ENCODE measurements at places on chromosomes 6 and 20. TPM values are rescaled to one million over a fixed set of nuclear protein-coding genes. Genes with fewer than 3 reads are reported as not detected.

DNA sequence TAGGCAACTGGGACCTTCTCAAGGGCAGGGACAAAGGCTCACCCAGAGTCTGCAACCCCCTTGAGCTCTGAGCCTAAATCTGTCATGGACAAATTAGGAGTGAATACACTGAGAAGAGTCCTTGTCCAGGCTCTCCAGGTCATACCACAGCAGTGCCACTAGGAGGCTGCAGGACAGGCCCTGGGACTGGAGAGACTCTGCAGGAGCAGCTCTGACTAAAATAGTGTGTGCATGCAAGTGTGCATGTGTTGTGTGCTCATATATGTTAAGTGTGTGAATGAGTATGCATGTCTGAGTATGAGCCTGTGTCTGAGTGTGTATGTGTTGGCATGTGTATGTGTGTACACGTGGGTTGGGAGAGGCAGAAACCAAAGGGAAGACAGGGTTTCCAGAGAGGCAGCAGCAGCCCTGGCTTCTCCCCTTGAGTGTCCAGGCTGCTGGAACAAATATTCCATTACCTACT is 27.1 kb downstream of the MRPL14 start:
- H3K27ac ChIP-seq: no peak overlapping the region
- H3K27me3 ChIP-seq: no peaks in the 10 kb centered on the region
- H3K4me3 ChIP-seq: no peak overlapping the region

GRCh38 chr6:127177030-127177922 is 58.8 kb downstream of the RSPO3 start:
- H3K27me3 ChIP-seq: no peaks in the 10 kb centered on the region
- H3K36me3 ChIP-seq: no peaks in the 10 kb centered on the region
- no peak overlapping the region for H3K27ac ChIP-seq
- DNase-seq: no peak

GRCh38 chr20:32189123-32189410 is 18.5 kb downstream of the PLAGL2 start:
- peaks cover 15% of the 10 kb centered on the region for H3K4me1 ChIP-seq
- no peak overlapping the region for H3K27ac ChIP-seq

- H3K27me3 ChIP-seq: no peaks in the 10 kb centered on the region
- no peak overlapping the region for H3K4me3 ChIP-seq
- no peaks in the 10 kb centered on the region for H3K4me1 ChIP-seq
- H3K27ac ChIP-seq: no peak overlapping the region
Observed at GRCh38 chr6:53382421-53382820, 33.7 kb upstream of the ELOVL5 start.

DNA sequence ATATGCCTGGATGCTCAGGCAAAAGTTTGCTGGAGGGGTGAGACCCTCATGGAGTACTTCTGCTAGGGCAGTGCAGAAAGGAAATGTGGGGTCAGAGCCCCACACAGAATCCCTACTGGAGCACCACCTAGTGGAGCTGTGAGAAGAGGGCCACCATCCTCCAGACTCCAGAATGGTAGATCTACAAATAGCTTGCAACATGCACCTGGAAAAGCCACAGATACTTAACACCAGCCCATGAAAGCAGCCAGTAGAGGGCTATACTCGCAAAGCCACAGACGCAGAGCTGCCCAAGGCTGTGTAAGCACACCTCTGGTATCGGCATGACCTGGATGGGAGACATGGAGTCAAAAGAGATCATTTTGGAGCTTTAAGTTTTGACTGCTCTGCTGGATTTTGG is 60.7 kb upstream of the GJE1 start:
- no peak overlapping the region for H3K4me3 ChIP-seq
- no peaks in the 10 kb centered on the region for H3K4me1 ChIP-seq
- no peaks in the 10 kb centered on the region for H3K27me3 ChIP-seq
- no peak overlapping the region for H3K27ac ChIP-seq
- DNase-seq: no peak

- peak overlapping the region; percentile 24 for H3K27ac ChIP-seq
- H3K4me1 ChIP-seq: no peaks in the 10 kb centered on the region
- H3K4me3 ChIP-seq: peak overlapping the region; percentile 64
- H3K36me3 ChIP-seq: no peaks in the 10 kb centered on the region
- H3K27me3 ChIP-seq: no peaks in the 10 kb centered on the region
Observed at GRCh38 chr6:89433252-89434149, 549 bp downstream of the ANKRD6 start.

DNA sequence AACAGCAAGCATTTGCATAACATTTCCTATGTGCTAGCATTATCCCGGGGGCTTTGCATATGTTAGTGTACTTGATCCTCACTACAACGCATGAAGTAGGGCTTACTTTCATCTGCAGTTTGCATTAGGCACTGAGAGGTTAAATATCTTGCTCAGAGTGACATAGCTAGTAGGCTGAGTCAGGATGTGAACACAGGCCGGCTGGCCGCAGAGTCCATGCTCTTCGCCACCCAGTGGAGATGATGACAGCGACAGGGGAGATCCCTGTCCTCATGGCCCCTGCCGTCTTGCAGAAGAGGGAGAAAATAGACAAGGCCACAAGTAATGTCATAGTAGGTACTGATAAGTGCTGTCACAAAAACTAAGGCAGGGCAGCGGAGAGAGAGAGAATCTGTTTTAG is 46.9 kb downstream of the LYRM4 start:
- H3K27ac ChIP-seq: no peak overlapping the region
- DNase-seq: no peak
- no peak overlapping the region for H3K4me3 ChIP-seq
- no peaks in the 10 kb centered on the region for H3K27me3 ChIP-seq

- no peaks in the 10 kb centered on the region for H3K27me3 ChIP-seq
- no peak overlapping the region for H3K4me3 ChIP-seq
- no peaks in the 10 kb centered on the region for H3K4me1 ChIP-seq
- no peaks in the 10 kb centered on the region for H3K36me3 ChIP-seq
Observed at GRCh38 chr6:4928426-4928825, 75.4 kb downstream of the RPP40 start.

GRCh38 chr6:97765461-97765860 is 482.4 kb upstream of the MMS22L start:
- no peaks in the 10 kb centered on the region for H3K36me3 ChIP-seq
- no peak overlapping the region for H3K27ac ChIP-seq
- no peaks in the 10 kb centered on the region for H3K27me3 ChIP-seq
- H3K4me3 ChIP-seq: no peak overlapping the region
- H3K4me1 ChIP-seq: no peaks in the 10 kb centered on the region
- DNase-seq: no peak

DNA sequence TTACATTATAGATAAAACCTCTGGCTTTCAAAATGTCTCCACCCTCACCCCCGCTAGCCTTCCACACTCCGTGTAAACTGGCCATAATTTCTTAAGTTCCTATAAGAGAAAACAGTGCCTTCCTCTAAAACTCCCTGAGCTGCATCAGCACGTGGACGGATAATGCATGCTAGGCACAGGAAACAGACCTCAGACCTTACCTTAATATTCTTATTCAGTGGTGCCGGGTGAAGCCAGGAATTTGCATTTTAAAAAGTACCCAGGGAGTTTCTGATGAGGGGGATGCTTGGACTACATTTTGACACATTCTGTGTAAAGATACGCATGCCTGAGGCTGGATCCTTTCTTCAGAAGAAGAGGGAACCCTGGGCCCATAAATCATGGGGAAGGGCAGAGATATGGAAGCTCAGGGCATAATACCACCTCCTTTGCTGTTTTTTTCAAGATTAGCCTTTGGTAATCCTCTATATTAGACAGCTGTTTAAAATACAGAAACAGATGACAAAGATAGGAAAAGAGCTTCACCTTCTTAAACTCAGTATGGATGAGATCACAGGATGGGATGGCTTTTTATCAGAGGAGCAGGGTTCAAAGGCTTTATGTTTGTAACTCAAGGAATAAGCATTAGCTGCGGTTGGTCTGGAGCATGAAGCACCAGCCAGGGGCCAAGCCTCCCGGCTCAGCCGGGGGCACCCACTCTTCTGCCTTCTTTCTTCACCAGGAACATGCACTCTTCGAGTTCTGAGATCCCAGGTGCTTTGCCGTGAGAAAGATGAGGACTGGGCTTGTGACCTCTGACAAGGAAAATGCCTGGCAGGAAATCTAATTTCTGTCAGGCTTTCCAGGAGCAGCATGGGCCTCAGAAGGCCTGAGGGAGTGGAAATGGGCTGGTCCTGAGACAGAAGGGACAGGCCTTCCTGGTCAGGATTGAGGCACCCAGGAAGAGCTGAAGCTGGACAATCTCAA is 218.1 kb upstream of the SOX4 start:
- H3K4me3 ChIP-seq: no peak overlapping the region
- no peak overlapping the region for H3K27ac ChIP-seq
- no peaks in the 10 kb centered on the region for H3K36me3 ChIP-seq
- no peaks in the 10 kb centered on the region for H3K27me3 ChIP-seq
- peaks cover 11% of the 10 kb centered on the region for H3K4me1 ChIP-seq

DNA sequence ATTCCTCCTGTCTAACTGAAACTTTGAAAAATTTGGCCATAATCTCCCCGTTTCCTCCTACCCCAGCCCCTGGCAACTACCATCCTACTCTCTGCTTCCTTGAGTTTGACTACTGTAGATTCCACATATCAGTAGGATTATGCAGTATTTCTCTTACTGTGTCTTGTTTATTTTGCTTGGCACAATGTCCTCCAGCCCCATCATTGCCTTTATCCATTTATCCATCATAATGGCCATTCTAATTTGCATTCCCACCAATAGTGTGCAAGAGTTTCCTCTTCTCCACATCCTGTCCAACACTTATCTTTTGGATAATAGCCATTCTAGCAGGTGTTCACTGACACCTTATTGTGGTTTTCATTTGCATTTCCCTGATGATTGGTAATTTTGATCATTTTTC is 202.3 kb downstream of the THBS2 start:
- H3K4me3 ChIP-seq: no peak overlapping the region
- no peaks in the 10 kb centered on the region for H3K27me3 ChIP-seq
- no peak for DNase-seq
- H3K4me1 ChIP-seq: no peaks in the 10 kb centered on the region
- no peaks in the 10 kb centered on the region for H3K36me3 ChIP-seq
- H3K27ac ChIP-seq: no peak overlapping the region

GRCh38 chr20:6705106-6705766 is 62.2 kb upstream of the BMP2 start:
- H3K36me3 ChIP-seq: no peaks in the 10 kb centered on the region
- no peak overlapping the region for H3K4me3 ChIP-seq
- no peaks in the 10 kb centered on the region for H3K4me1 ChIP-seq
- H3K27ac ChIP-seq: no peak overlapping the region
- no peaks in the 10 kb centered on the region for H3K27me3 ChIP-seq

GRCh38 chr20:41234041-41234440 is 83.5 kb downstream of the ZHX3 start:
- H3K36me3 ChIP-seq: no peaks in the 10 kb centered on the region
- DNase-seq: no peak

DNA sequence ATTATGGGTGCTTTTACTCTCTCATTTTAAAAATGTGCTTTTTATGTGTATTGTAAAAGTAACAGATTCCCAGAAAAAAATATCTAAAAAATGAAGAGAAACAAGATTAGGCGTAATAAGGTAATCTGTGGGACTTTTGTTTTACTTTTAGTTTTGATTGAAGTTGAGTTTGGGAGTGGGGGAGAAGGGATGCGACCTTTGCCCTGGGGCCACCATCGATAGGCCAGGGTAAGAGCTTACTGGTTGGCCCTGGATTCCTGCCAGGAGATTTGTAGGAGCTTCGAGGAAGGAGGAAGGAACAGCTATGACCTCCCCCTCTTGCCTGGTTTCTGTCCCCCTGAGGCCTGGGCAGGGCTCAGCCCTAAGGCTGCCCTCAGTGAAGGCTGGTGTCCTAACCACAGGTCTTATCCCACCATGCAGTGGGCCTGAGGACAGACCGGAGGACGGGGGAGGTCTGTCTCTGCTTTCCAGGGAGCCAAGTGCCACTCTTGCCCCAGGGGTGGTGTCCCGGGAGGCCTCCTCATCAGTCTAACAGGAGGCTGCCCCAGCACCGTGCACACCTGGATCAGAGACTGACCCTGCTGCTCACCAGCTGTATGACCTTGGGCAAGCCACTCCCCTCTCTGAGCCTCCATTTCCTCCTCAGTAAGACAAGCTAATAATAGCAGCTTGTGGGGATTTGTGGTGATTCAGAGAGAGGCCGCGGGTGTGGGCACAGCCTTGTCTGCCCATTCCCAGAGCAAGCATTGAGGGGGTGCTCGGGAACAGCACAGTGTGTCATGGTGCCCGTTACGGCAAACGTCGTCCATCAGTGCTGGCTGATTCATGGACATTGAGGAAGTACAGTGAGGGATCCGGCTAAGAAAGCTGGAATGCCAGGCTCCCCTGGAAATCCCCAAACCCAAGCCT is 21.2 kb downstream of the TGM2 start:
- H3K27me3 ChIP-seq: no peaks in the 10 kb centered on the region
- no peak for DNase-seq
- peak overlapping the region; percentile 71 for H3K27ac ChIP-seq
- H3K4me3 ChIP-seq: no peak overlapping the region
- peaks cover 19% of the 10 kb centered on the region for H3K4me1 ChIP-seq

- H3K27ac ChIP-seq: no peak overlapping the region
- no peaks in the 10 kb centered on the region for H3K27me3 ChIP-seq
- DNase-seq: no peak
Observed at GRCh38 chr6:119035459-119035858, 43.0 kb downstream of the FAM184A start.

DNA sequence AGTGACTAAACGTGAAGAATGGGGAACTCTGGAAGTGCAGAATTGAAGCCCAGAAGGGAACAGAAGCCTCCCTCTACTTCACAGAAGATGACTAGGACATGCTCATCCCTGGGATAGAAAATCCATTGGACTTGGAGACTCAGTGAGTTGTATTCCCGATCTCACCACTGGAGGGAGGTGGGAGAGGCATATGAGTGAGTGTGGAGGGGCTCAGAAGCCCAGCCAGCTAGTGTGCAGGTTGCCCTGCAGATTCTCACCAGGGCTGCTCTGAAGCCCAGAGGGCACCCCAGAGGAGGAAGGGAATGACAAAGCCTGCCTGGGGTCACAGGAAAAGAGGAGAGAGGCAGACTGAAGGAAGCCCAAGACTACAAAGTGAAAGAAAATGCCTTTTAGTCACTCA is 42.1 kb upstream of the HLA-E start:
- H3K4me1 ChIP-seq: no peaks in the 10 kb centered on the region
- no peak overlapping the region for H3K27ac ChIP-seq
- no peak overlapping the region for H3K4me3 ChIP-seq

Gene TREM1
- total RNA-seq: 1.5 TPM

Gene SRMS
- total RNA-seq: not detected

Gene SEL1L2
- total RNA-seq: not detected

Gene WFDC5
- total RNA-seq: not detected

Gene TSPYL4
- total RNA-seq: 26.7 TPM

Gene RIPPLY2
- total RNA-seq: 0.21 TPM
